ENCODE measurements at places on chromosomes 7 and 10.
A peak's percentile ranks its signal among the peaks of the same experiment; 100 is the strongest.

GRCh38 chr10:21746118-21746517, 212.1 kb downstream of the MLLT10 start:
- no peak for DNase-seq

DNA sequence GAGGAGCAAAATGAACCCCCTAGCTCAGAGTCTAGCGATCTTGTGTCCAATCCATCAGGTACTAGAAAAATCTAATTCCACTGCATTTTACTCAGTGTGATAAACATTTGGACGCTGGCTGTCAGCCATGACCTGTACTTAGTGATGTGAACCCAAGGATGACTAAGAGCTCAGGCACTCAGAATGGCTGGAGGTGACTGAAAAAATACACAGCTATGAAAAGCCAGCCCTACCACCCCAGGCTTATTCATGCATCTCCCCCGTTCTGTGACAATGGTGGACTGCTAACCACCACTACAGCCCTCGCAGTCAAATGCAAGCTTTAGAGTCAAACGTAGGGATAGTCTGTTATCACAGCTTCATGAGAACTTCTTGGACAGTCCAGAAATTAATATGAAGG, 14.9 kb downstream of the AFAP1L2 start:
- DNase-seq = no peak

DNA sequence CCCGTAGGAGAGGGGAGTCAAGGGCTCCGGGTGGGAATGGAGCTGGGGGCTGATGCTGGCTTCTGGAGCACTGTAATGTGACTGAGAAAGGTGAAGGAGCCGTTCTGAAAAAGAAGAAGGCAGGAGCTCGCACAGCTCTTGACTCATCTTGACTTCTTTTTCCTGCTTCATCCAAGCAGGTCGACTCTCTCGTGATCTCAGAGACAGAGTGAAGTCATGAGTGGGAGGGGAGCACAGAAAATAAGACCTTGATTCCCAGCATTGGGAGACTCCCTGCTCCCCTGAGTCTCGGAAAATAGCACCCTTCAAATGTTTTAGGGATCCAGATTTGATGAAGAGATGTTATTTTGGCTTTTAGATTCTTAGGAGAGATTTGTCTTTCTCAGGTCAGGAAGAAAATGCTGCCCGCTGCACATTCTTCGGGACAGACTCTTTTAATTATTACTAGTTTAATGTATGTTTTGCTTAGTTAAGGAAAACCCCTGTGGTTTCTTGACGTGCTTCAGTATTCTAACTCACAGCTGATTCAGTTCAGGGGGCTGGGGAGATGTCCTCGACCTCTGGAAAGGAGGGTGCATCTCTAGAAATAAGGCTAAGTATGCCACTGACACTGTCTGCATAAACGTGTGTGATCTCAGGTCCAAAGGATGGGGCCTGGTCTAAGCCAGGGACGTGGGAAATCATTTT, 34.1 kb downstream of the EGFR start:
- DNase-seq = no peak

DNA sequence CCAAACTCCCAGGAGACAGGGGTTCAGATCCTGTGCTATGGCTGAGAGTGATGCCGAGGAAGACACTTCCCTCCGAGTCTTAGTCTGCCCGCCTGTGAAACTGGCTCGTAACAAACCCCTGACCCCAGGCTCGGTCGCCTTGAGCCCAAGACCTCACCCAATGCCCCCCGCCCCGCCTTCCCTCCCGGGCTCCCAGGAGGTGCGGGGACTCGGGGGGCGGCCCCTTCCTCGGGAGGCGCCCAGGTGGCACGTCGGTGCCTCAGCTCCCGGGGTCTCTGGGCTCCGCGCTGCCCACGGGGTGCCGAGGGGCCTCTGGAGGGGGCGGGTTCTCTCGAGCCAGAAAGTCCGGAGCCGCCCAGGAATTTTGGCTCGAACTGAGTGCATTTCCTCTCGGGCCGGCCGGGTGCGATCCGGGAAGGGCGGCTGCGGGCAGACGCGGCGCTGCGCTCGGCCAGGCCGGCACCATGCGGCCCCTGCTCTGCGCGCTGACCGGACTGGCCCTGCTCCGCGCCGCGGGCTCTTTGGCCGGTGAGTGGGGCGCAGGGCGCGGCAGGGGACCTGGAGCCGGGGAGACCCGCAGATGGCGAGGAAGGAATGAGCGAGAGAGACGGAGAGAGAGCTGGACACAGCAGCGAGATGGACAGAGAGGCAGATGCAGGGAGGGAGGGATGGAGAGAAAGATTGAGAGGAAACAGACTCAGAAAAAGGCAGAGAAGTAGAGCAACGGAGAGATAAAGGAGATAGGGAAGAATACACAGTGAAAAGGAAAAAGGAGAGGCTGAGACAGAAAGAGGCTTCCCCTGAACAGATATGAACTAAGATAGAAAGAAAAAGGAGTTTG, at the start of gene PLAC9:
Gene PLAC9, plus strand, starts transcription at position 432 of the 841 bp plus-strand sequence. Its CDS starts 33 bp downstream, at position 465.
- DNase-seq = no peak

- no peak for DNase-seq
These were observed 67.1 kb upstream of the DUSP5 start for GRCh38 chr10:110430340-110431273.

- no peak for DNase-seq
These were observed 200.7 kb downstream of the CELF2 start for GRCh38 chr10:11218395-11218794.

GRCh38 chr10:85810674-85811073, 555.9 kb downstream of the GRID1 start:
- DNase-seq = no peak

DNA sequence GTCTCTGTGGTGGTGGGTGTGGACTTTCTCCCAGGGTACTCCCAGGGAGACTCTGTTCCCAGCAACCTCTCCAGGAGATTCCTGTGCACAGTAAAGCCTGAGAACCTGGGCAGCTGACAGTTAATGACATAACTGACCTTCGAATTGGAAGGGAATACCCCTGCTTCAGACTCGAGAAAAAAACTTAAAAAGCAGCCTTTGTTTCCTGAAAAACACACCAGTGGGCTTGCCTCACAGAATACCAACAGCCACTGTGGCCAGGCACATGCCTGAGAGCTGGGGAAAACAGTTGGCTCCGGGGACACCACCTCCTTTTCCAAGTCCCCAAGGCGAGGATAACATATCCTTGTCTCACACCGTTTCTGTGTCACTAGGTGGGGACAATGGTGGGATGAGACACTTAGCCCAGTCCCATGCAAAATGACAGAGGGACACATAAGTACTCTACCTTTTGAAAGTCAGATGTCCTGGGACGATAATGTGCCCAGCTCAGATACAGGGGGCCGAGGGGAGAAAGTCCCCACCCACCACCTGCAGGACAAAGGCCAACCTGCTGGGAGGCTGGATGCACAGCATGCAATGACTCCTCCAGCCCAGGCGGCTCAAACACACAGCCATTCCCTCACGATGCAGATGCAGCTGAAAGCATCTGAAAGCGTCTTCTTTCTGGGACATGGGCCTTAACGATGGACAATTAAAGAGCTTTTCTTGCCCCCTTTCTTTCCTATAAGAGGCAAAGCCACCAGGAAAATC, 65.6 kb downstream of the HIPK2 start:
- DNase-seq = no peak

DNA sequence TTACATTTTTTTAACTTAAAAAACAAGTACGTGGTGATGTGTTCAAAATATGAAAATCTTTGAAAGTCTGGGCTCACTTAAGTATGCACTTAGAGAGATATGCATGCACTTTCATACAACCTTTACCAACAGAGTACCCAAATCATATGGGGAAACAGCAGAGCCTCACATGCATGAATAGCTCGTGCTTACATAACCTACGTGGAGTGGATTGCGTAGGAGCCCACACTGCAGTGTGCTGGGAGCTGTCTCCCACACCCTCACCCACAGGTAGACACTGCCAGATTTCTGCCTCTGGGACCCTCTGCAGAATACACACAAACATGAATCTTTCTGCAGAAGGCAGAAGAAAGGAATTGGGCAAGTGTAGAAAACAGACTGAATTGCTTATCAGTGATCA, 581 bp downstream of the CLCN1 start:
- DNase-seq = no peak

DNA sequence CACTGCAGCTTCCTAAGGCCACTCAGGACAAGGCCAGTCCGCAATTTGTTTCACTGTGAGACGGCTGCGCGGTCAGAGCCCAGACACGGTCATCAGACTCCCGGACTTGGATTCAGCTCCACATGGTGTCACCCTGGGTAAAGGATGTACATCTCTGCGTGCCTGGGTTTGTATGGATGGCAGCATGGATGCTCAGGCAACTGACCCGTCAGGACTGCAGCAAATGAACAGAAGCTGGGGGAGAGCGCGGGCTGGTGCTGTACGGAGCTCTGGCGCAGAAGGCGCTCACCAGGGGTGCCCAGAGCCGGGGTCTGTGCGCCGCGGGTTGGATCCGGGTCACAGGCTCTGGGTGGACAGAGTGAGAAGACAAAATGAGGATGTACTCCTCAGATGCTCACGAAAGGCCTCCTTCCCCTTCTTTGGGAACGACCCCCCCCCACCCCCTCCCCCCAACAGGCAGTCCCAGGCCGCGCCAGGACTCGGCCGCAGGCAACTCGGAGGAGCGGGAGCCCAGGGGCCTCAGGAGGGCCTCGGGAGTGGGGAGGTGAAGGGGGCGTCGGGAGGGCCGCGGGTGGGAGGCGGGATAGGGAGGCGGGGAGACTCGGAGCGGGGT, 92.4 kb downstream of the CXCL12 start:
- no peak for DNase-seq

DNA sequence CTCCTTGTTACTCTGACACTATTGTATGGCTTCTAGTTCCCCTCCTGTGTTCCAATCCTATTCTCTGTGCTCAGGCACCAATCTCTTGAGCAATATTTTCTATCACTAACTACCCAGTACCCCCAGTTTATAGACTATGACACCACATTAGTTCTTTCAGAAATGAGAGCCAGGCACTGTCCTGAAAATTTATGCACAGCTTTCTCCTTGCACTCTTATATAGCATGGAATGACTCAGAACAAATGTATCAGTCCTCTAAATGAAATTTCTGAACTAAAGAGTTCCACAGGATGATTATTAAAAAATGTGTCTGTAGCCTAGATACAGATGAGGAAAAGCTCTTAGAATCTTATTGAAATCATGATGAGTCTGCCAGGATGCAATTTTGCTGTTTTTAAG, 489.9 kb downstream of the XPNPEP1 start:
- no peak for DNase-seq

- no peak for DNase-seq
These were observed 37.1 kb downstream of the GNG11 start for GRCh38 chr7:93958651-93959050.

DNA sequence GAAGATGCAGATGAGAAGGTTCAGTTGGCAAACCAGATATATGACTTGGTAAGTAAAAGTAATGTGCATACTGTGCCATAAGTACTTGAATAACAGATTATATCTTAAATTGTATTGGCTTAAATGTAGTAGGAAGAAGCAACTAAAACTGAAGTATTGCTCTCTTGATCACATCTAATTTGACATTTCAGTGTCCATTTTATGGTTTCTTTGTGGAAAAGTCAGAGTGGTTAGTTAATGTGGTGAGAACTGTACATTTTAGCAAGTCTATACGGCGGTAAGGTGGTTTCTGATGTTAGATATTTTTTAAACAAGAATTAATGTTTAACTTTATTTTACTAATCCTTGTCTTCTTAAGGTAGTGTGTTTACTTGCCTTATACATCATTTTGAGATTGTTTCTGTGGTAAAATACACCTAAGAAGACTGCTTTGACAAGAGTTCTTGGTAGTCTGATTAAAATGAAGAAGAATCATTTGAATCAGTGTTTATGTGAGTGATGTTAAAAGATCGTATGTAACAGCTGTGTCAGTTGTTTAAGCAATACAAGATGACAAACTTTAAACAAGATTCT, 5.1 kb downstream of the ING3 start:
- DNase-seq = no peak

DNA sequence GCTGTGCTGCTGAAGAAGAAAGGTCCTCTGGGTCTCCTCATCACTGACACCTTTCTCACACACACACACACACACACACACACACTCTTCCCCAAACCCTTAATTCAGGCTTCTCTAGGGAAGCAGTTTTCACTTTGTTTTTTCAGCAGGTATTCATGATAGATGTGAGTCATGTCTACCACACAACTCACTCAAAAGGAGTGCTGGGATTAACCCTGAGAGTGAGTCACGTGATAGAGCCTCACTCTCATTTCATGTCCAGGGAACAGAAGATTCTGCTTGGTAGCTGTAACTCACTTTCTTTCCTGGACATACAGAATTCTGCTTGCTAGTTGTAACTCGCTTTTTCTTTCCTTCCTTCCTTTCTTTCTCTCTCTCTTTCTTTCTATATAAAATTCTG, 45.4 kb downstream of the VIM start:
- no peak for DNase-seq

GRCh38 chr10:43070121-43071085, 6.5 kb upstream of the RET start:
- DNase-seq = no peak

DNA sequence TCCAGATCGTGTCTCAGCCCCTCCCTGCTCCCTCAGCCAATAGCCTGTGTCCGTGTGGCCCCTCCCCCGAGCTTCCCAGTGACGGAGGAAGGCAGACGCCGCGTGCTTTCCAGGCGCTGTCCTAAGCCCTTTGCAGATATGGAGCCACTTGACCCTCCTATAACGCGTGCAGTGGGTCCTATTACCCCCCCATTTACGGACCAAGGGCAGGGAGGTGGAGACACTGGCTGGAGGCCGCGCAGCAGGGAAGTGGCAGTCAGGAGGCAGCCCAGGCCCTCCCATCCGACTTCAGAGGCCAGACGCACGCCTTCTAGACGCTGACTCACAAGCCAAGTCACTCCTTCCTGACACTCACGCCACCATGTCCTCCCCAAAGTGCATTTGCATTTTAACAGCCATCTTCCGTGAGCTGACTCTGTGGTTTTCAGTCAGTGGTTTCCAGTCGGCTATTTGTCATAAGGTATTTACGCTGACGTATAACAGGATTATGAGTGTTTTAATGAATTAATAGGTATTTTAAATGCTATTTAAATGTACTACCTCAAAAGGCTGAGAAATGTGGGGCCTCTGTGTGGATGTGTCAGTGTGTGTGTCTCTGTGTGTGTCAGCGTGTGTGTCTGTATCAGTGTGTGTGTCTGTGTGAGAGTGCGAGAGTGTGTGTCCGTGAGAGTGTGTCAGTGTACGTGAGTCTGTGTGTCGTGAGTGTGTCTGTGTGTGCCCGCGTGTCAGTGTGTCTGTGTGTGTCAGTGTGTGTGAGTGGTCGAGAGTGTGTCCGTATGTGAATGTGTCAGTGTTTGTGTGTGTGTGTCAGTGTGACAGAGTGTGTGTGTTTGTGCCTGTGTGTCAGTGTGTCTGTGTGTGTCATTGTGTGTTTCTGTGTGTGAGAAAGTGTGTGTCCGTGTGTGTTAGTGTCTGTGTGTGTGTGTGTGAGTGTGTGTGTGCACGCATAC, 92.0 kb upstream of the INSIG1 start:
- peak; percentile 52 for DNase-seq

GRCh38 chr7:107404740-107405537, 64.9 kb upstream of the GPR22 start:
- no peak for DNase-seq
